ENCODE measurements at places on chromosomes 2 and 18.
A peak's percentile ranks its signal among the peaks of the same experiment; 100 is the strongest.

DNA sequence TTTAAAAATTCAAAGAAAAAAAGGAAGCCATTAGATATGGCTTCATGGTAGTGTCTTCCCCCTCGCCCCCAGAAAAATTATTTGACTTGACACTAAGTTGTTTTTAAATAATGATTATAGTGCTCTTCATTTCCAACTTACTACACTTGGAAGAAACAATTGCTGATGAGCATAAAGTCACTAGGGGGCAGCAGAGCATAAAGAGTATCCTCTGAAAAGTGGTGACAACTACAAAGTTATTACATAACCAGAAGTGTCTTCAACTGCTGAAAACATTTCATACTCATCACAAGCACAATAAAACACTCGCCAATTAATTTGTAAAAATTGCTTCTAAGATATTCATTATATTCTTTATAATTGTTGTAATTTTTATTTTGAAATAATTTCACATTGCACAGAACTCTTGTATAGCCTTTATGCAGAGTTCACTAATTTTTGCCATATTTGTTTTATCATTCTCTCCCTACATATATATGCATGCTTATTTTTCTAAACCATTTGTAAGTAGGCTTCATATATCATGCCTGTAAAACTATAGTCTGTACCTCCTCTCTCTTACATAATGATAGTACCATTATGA is 54.9 kb downstream of the EXOC6B start:
- peak; percentile 33 for DNase-seq

DNA sequence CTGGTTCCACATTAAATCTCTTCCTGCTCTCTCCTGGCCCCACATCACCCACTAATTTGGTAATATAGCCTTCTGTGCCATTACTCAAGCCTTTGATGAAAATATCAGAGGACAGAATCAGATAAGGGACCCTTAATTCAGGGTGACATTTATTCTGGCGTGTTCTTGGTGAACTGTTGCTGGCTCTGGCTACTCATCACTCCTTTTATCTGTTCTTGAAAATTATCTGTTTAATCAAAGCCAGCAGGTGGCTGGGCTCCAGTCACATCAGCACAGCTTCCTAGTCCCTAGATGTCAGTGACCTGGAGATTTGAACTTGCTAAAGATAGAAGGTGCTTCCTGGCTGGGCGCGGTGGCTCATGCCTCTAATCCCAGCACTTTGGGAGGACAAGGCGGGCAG is 26.9 kb upstream of the SLC35F6 start:
- DNase-seq, result no peak

DNA sequence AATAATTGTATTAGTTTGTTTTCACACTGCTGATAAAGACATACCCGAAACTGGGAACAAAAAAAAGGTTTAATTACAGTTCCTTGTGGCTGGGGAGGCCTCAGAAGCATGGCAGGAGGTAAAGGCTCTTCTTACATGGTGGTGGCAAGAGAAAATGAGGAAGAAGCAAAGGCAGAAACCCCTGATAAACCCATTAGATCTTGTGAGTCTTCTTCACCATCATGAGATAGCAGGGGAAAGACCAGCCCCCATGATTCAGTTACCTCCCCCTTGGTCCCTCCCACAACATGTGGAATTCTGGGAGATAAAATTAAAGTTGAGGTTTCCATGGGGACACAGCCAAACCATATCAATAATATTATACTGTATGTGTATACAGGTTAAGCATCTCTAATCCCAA is 73.3 kb upstream of the CABLES1 start:
- no peak for DNase-seq

DNA sequence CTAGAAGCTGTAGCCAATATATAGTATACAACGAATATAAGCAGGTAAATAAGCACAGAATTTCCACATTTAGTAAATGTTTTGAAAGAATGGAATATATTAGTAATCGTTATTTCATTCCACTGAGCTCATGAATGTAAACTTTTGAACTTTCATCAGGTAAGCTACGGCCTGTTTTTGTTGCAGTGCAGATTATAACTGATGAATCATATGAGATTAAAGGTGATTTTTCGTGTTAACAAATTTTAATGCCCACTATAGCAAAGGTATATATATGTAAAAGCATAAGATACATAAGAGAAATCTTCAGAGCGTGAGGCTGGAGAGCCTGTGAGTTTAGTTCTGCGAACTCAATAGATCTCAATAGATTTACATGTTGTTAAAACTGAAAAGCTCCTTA is 1.1 kb downstream of the SCYGR1 start:
- DNase-seq, result no peak

DNA sequence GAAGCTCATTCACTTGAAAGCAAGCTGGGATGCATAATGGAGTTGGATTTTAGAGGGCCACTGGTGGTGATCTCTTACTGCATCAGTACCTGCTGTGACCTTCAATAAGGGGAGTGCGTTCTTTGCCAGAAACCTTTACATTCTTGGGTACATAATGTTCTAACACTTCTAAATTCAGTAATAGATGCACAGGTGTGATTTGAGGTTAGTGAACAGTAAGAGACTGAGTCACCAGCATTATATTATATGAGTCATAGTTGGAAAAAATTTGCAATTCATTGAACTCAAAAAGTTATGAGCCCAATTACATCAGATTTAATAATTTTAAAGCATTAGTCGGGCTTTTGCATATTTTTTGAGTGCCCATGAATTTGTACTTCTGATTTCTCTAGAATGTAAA is 803.3 kb downstream of the ADCYAP1 start:
- DNase-seq, result no peak

GRCh38 chr2:212816267-212816666 is 277.7 kb upstream of the ERBB4 start:
- no peak for DNase-seq

- DNase-seq, result no peak
Measured at GRCh38 chr18:66571845-66572244, 32.0 kb downstream of the CDH19 start.

GRCh38 chr2:10157293-10157692 is 34.8 kb downstream of the RRM2 start:
- no peak for DNase-seq

DNA sequence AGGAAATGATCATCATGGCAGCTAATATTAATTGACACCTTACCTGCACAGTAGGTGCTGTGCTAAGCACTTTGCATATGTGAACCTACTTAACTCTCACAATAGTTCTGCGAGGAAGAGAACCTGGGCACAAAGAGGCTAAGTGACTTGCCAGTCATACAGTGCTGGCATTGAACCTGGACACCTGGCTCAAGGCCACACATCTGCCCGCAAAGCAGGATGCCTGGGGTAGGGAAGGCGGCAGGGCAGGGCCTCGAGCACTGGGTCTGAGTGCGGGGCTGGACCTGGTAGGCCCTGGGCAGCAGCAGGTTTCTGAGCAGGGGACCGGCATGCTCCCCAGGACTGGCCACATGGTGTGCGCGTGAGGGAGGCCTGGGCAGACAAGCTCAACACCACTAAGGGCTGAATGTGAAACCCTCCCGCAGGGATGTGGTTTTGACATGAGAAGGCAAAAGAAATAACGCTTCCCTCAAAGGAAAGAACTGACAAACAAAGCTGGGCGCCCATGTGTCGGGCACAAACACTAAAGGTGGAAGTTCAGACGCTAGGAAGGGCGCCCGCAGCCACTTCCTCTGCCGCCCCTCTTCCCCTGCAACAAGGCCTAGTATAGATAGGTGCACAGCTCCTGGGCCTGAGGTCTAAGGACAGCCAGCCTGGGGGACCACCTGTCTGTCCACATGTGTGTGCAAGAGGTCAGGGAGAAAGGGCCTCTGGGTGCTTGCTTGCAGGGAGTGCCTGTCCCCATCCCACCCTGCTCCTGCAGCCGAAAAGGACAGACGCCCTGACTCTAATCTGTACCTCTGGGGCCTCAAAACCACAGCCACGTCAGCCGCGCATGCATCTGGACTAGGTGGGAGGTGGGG is 92.5 kb downstream of the ZFP36L2 start:
- no peak for DNase-seq

DNA sequence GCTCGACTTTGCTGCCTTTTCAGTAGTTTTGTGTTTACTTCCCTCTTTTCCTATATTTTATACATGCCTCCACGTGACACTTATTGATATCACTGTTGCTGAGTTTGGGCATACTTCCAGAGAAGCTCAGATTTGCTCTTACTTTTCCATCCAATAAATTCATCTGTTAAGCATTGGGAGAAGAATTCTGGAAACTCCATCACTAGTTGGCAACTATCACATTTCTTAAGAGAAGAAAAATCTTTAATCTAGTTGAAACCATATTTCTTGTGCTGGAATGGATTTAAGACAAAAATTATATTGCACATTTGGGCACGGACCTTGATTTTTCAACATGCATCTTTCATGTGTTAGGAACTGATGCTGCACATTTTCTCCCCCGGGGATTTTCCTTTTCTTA is 52.6 kb upstream of the CPO start:
- no peak for DNase-seq

DNA sequence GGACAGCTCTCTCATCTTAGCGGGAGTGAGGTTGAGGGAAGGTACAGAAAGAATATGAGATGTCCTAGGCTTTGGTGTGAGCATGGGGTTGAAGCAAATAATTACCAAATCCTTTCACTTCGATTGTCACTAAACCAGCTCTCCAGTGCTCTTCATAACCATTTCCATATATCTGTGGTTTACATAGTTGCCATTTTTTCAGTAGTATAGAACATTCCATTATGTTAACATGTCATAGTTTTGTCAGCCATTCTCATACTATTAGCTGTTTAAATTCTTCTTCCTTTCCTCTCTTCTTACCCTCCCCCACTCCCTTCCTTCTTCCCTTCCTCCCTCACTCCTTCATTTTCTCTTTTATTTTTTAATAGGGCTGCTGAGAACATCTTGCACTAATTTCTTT is 205.9 kb downstream of the BABAM2 start:
- no peak for DNase-seq

DNA sequence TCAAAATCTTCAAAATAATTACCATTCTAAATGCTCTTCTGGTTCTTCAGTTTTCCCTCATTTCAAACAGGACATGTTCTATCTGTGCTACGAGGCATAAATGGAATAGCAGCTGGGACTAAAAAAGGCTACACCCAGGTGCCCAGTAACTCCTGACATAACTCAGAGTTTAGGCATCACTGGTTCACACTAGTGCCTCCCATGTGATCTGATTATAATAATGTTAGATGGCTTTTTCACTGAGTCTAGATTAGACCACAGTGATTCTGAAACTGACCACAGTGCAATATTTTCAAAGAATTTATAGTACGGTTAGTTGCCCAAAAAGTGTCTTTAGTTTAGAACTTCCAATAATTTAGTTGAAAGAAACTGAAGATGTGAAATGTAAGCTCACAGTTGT is 123.3 kb downstream of the CCBE1 start:
- DNase-seq, result no peak

DNA sequence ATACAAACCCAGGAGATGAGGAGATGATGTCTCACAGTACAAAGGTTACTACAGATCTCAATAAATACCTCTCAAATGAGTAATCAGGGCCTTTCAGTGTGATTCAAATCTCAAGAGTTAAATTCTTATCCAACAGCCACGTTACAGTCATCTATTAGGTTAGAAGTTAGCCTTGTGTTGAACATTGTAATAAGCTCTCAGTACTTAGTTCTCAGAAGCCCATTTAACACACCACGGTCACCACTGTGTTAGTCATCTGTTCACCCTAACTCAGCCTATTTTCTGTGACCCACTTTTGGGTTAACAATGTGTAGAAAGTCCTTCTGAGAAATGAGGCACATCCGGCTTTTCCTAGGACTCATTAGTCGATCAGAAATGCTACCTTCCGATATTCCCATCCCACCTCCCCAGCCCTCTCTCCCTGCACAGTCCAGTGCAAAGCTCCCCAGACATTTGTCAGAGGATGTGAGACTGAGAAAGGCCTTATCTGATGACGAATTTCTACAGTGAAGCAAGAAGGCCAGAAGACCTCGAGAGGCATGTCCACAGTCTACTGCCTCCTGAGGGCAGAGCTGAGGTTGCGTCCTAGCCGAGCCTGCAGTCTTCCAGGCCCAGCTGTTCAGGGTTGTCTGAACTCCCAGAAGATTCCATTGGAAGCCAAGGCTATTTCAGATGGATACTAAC is 92.6 kb downstream of the ACTR2 start:
- no peak for DNase-seq

GRCh38 chr18:24919181-24919797 is 432.7 kb downstream of the ZNF521 start:
- DNase-seq, result no peak

DNA sequence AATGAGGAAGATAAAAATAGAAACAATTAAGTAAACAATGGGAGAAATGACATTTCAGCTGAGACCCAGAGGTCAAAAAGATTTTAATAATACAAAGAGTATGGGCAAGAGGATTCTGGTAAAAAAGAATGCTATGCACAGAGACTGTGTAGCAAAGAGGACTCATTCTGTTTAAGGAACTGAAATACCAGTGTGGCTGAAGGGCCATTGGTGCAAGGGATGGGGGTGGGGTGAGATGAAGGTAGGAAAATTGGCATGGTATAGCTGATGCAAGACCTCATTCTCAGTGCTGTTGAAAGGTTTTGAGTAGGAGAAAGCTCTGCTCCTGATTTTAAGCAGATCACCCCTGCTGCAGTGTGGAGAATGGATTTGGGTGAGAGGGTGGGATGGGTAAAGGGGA is 10.8 kb downstream of the GALNT1 start:
- no peak for DNase-seq

GRCh38 chr18:54031243-54031642 is 193.2 kb downstream of the MBD2 start:
- no peak for DNase-seq

DNA sequence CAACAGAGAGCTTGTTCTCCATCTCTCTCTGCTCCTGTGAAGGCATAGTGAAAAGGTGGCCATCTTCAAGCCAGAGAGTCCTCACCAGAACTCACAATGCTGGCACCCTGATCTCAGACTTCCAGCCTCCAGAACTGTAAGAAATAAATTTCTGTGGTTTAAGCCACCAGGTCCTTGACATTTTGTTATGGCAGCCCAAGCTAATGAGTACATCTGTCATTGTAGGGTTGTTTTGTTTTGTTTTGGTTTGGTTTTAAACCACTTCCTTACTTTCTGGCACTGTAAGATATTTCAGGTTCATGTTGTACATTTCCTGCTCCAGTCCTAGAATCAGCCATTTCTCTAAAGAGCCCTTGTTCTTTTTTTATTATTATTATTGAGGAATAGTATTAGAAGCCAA is 171.2 kb downstream of the CPS1 start:
- no peak for DNase-seq

DNA sequence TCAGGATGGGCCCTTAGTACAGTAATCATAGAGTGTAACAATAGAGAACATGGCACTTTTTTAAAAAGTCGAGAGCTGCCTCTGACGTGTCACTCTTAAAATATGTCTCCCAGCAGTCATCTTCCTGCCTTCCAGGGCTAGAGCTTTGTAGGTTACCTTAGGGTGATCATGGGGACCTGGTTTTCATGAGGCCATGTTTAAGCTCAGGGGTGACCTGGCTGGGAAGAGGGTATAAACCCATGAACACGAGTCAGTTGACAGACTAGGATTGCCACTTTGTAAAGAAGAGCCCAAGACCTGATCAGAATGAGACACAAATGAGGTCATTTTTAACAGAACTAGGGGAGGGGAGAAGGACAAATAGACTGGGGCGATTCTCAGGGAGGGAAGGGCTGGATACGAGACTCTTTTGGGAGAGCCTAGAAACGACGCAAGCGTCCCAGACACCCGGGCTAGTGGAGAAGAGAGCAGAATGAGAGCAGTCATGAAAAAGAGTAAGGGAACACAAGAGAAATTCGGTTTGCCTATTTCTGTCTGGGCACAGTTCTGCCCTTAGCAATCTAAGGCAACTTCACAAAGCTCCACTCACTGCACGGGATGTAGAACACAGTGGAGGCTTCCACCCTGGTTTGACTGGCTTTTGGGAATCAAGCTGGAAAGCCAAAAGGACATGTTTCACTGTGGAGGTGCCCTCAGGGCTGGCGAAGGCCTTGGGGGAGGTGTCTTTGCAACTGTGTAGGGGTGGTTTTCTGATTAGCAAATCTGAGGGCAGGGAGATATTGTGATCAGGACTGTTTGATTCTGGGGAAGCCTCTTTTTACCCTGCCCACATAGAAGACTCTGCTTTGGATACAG is 1.8 kb upstream of the RAB31 start:
- DNase-seq, result no peak

Measured in SHP77 treated with DMSO at 0.1 percent for 48 hours (cell line).